ENCODE measurements at places on chromosomes 1 and 21.
A peak's percentile ranks its signal among the peaks of the same experiment; 100 is the strongest.

GRCh38 chr1:2405588-2406295, 6.6 kb downstream of the PEX10 start:
- no peak for DNase-seq

DNA sequence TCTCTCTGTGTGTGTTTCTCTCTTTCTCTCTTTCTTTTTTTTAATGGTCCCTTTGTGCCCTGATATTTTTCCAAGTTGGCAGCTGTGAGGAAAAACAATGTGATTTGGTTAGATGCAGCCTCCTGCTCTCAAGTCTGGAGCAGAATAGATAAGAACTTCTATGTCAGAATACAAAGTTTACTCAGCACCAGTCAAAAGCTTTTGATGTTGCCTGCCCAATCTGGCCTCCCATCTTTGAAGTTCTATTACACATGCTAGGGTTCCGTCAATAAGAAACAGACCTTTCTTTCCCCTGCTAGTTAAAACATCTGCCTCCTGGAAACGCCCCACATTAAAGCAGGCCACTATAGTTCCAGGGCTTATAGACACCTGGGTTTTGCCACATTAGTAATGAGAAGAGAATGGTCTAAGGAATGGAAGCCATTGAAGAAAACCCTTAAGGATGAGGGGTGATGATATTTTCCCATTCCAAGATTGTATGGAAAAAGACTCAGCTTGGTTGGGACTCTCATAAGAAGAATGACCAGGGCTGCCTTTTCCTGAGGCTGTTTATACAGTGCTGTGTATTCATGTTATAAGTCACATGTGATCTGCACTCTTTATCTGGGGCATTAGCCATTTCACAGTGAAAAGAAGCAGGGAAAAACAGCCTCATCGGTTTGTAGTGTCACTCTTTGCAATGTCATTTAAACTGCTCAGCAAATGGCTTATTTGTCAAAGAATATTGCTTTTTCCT, 414.7 kb upstream of the PROX1 start:
- no peak for DNase-seq

DNA sequence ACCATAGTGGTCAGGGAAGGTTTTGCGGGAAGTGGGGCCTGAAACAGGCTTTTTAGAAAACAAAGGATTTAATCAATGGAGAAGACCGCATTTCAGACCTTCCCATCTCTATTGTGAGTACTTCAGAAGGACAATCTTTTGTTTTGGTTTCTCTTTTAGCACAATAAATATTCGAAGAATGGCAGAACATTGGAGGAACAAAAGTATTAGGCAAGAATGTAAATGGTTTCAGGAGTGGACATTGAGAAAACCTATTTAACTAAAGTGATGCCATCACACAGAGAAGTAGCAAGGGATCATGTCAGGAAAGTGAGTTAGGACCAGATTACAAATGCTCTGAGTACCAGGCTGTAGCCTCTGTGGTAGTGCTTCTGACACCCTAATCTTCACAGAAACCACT, 26.8 kb upstream of the UBE2U start:
- DNase-seq: no peak

- no peak for DNase-seq
Observed at GRCh38 chr1:43570277-43570676, 39.6 kb downstream of the PTPRF start.

- peak; percentile 8 for DNase-seq
Observed at GRCh38 chr21:42644223-42645208, 8.9 kb upstream of the PDE9A start.

DNA sequence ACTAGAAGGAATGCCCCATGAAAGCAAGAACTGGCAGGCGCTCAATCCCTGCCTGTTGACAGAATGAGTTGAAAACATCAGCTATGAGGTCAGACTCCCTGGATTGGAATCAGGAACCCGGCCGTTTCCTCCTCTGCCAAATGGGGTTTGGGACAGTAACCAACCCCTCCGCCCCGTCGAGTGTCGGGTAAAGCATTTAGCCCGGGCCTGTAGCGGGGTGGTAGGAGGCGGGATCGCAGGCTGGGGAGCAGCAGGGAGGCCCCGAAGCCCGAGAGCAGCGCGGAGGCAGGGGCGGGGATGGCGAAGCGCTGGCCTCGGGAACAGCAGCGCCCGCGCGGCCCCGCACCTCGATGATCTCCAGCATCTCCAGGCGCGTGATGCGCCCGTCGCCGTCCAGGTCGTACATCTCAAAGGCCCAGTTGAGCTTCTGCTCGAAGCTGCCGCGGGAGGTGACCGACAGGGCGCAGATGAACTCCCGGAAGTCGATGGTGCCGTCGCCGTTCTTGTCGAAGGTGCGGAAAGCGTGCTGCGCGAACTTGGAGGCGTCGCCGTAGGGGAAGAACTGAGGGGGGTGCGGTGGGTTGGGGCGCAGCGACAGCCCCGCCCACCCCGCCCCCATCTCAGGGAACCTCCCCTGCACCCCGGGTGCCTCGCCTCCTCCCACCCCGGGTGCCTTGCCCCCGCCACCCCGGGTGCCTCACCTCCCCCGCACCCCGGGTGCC, 7.5 kb downstream of the HPCAL4 start:
- DNase-seq: no peak

GRCh38 chr1:203662360-203662759, 35.7 kb downstream of the ATP2B4 start:
- DNase-seq: no peak

- no peak for DNase-seq
Observed at GRCh38 chr1:67601955-67602354, 83.0 kb upstream of the GADD45A start.

DNA sequence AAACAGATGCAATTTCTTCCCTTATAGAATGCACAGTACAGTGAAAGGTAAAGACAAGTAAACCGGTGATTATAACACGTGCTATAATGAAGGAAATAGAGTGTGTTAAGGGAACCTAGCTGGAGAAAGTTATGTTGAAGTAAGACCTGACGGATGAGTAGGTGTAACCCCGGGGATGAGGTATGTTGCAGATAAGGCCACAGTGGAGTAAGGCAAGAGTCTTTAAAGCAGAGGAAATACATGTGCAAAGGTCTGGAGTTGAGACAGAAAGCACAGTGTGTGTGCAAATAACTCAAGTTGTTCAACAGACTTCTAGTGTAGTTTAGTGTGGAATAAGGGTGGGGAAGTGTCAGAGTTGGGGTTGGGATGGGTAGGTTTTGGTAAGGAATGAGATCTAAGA, 2.9 kb downstream of the DBT start:
- no peak for DNase-seq

GRCh38 chr1:110595353-110595710, 10.8 kb downstream of the KCNA2 start:
- DNase-seq: no peak

DNA sequence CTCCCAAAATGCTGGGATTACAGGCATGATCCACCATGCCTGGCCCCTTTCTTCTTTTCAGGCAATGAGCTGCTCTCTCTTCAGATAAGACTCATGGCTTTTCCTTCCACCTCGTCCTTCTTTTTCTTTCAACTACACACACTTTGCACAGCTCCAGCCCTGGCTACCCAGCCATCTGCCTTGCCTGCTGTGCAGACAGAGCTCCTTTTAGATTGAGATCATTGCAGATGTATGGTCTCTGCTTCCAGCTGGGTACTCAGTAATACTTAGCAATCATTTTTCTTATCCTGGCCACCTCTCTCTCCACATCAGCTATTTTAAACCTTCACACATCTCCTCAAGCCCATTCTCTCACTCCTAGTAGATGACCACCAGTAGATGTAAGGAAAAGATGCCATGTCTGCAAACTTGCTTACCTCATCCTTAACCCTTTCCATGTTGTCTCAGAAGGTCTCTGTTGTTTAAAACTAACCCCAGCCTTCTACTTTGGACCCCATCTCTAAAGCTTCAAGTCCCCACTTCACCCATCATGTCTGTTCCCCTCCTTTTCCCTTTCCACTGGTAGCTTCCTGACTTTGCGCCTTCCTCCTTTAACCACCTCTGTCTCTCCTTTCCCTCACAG, 7.3 kb downstream of the RAB4A start:
- no peak for DNase-seq

GRCh38 chr1:8851060-8851459, 27.4 kb downstream of the ENO1 start:
- no peak for DNase-seq

DNA sequence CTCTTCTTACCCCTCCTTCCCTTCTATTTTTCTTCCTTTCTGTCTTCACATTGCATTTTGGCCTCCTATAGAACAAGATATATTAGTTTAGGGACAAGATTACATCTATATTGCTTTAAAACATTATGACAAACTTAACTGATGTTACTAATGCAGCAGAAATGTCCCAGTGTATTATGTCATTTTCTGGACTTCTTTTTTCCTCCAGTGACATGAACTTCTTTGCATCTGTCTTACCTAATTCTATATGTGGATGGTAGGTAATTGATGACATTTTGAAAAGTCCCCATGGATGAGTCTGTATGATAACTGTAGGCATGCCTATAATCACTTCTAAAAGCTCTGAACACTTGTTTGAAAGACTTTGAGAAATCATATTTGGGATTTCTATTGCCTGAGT, 89.5 kb downstream of the FNBP1L start:
- DNase-seq: no peak

- DNase-seq: no peak
Observed at GRCh38 chr1:93995837-93996536, 86.8 kb upstream of the GCLM start.

- no peak for DNase-seq
Observed at GRCh38 chr1:156499194-156499841, 1.3 kb downstream of the MEF2D start.

GRCh38 chr1:222786121-222786520, 28.7 kb upstream of the DISP1 start:
- no peak for DNase-seq

GRCh38 chr1:39845569-39846566, 37.4 kb downstream of the TRIT1 start:
- DNase-seq: peak; percentile 75

DNA sequence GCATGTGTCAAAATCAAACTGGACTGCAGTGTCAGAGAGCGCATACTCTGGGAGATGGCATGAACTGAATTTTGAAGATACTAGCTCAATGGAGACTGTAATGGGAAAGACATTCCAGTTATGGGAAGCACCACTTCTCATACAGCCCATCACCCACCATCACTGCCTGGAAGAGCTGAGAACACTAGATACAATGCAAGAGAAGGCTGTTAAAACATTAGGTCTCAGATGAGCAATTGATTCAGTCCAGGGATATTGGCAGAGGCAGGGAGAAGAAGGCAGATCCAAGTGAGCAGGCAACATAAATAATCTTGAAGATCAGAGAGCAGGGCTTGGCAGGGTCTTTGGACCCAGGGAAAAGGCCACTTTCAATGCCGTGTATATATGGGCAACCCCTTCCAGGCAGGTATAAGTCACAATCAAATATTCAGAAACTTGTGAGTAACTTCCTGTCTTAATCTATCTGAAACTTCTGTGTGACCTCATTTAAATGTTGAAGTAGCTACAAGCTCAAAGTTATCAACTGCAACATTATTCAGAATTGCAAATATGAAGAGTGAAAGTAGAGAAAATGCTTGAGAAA, 290.3 kb upstream of the SGIP1 start:
- no peak for DNase-seq

DNA sequence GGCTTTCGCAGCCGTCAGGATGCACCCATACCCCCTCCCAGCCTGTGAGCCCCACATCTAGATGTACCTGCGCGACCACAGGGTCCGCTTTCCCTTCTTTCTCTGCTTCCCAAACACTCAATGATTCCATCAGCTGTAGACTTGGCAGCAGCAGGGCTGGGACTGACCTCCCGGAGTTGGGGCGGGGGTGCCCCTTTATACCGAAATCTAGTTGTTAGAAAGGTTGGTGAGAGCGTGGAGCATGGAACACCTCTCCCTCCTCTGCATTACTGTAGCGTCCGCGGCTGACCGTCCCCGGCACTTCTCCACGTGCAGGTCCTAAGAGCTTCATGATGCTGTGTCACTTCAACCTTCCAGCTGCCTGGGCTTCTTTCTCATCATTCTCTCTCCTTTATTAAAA, 21.1 kb upstream of the ACTRT2 start:
- no peak for DNase-seq

- peak; percentile 48 for DNase-seq
Observed at GRCh38 chr1:112998592-112999235, 42.7 kb upstream of the SLC16A1 start.
